Cardiac septum (tissue), 1 donor: ENCODE measurements at places on chromosomes 3 and 15.

- no peak for DNase-seq
Measured at GRCh38 chr3:87733671-87734367, 325.0 kb downstream of the CGGBP1 start.

DNA sequence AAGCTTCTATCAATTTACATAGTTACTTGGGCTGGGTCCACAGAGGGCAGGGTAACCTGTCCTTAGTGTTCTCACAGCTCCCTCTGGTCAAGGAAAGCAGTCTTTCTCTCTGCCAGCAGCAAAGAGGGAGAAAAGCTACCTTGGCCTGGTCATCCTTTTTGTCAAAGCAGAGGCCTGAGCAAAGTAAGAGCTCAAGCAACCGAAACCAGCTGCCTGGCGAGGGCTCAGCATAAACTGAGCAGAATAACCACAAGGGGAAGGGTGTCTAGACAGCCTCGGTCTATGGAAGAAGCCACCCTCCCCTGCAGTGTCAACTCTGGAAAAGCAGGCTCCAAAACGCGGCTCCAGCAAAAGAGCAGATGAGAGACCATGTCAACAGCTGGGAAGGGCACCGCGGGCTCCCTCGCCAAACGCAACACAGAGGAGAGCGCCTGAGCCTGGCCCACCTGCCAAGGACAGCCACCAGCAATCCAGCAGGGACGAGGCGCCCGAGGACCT, 17.4 kb downstream of the LRIG1 start:
- DNase-seq, result peak; percentile 83

- DNase-seq, result no peak
Measured at GRCh38 chr15:32838338-32838737, 120.5 kb downstream of the GREM1 start.

DNA sequence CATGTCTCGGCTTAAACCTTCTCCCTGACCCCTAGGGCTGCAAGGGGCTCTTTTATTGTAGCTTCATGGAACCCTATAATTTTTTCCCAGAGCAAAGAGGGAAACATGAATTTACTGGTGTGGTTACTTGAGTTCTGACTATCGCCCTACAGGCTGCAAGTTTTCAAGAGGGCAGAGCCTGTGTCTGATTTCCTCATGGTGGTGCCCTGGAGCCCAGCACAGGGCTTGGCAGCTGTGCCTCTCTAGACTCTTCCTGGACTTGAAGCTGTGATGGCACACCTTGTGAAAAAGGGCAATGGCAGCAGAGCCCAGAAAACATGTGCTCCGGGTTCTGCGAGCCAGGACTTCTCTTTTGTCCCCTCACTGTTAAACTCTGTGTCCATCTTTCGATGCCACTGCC, 34.2 kb upstream of the TF start:
- no peak for DNase-seq

- DNase-seq, result no peak
Measured at GRCh38 chr15:73922186-73923151, 3.8 kb upstream of the LOXL1 start.

GRCh38 chr3:11238880-11239279, 33.3 kb upstream of the ATG7 start:
- no peak for DNase-seq

GRCh38 chr15:81087066-81087465, 47.0 kb upstream of the CFAP161 start:
- DNase-seq, result no peak

- DNase-seq, result no peak
Measured at GRCh38 chr3:50487181-50487580, 16.3 kb downstream of the CACNA2D2 start.

DNA sequence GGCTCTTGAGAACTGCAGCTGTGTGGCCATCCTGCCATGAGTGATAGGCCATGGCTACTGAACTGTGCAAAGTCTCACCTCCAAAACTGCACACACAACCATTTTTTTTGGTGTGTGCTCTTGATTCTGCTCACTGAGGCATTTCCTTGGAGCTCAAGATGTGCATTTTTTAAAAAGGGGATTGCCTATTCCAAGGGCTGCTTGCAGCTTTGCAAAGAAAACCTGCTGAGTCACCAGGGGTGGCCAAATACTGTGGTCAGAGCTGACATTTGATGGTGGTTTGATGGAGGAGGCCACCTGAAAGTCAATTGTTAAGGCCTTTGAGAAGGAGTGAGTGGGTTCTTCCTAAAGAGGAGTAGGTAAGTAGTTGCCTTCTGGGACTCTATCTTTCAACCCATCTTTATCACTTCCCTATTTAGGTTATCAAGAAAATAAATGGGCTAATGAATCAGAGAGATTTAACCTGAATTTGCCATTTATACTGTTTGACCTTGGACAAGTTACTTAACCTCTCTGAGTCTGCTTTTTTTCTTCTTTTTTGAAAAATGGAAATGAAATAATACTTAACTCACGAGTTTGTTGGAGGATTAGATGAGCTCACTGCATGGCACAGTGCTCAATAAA, 87.9 kb downstream of the CHST2 start:
- DNase-seq, result no peak

DNA sequence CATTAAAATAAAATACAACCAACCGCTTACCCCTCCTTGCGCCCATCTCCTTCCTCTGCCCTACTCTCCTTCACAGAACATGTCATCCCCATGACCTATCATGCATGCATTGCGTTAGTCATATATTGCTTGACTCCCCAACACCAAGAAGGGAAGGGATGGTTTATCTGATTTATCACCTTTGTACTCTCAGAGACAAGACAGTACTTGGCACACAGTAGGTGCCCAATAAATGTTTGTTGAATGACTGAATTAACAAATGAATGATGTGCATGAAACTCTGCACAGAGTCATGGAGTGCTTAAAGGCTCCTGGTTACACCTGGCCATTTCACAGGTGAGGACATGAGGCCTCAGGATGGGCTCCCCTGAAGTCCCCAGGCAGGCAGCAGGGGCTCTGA, 59.7 kb downstream of the IQSEC1 start:
- no peak for DNase-seq

DNA sequence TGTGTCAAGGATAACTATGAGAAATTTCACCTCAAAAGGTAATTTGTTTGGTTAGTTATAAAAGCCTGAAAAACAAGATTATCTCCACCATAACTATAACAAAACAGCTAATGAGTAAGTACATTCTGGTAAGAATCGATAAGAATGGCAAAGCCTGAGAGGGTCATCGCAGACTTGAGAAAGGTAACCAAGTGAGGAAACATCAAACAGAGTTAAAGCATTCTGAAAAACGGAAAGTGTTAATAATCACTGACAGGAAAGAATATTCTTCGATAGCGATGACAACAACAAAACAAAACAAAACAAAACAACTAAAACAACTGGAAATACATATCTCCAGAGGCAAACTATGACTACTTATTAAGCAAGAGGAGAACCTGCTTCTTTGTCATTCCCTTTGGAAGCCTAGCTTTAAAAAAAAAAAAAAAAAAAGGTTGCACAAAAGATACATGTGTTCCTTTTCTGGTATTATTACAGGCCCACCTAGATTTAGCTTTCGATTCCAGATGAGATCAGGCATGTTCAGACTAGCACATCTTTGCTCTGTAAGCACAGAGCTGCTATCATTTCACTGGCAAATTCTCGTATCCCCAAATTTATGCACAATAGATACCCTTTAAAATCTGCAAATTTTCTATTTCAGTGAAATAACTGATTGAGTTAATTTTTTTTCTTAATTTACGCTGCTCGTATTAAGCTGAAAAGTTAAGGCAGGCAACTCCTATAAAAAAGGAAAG, 155.6 kb downstream of the TIGIT start:
- no peak for DNase-seq

GRCh38 chr3:163939926-163940325, 1138.4 kb downstream of the SI start:
- DNase-seq, result no peak

GRCh38 chr3:52243791-52244628, 1.5 kb upstream of the PPM1M start:
- peak; percentile 84 for DNase-seq

- peak; percentile 78 for DNase-seq
Measured at GRCh38 chr3:43001094-43001553, 22.0 kb downstream of the GASK1A start.

DNA sequence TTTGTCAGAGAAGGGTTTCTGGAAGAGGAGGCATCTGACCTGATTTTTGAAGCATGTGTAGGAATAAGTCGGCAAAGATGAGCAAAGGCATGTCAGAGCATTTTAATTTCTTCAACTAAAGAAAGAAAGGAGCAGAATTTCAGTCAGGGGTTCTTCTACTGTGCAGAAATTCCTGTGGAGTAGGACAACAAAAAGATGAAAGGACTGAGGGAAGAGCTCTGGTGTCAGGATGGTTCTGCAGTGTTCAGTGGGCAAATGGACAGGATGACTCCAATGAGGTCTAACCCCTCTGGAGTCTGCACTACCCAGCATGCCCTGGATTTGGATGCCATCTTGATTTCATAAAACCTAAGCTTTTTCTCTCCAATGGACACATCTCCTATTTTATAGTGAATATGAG, 47.7 kb upstream of the SIAH2 start:
- no peak for DNase-seq

DNA sequence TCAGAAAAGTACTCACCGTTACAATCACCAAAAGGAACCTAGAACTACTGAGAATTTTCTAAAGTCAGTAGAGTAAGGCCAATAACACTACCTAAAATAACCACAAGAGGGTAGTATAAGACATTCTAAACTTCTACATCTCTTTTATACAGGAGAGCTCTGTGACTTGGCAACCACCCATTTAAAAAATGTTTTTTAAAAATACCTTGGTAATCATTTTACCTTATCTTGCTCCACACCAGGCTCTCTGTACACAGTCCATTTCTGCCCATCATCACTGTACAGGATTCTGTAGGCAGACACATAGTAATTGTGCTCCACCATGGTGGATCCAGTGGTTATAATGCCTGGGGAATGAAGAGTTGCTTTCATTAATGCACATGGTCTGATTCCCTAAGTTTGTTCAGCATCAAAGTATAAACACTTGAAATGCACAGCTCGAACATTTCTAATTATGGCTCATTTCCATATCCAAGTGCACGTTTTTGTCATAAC, 54.5 kb downstream of the ST3GAL6 start:
- DNase-seq, result no peak

GRCh38 chr15:72230197-72231065, 559 bp downstream of the PKM start:
- DNase-seq, result peak; percentile 97

- no peak for DNase-seq
Measured at GRCh38 chr3:23863060-23863459, 53.7 kb downstream of the NKIRAS1 start.

GRCh38 chr3:186290796-186291195, 71.2 kb downstream of the DGKG start:
- no peak for DNase-seq

GRCh38 chr3:37531066-37531720, 330.5 kb upstream of the CTDSPL start:
- DNase-seq, result no peak

DNA sequence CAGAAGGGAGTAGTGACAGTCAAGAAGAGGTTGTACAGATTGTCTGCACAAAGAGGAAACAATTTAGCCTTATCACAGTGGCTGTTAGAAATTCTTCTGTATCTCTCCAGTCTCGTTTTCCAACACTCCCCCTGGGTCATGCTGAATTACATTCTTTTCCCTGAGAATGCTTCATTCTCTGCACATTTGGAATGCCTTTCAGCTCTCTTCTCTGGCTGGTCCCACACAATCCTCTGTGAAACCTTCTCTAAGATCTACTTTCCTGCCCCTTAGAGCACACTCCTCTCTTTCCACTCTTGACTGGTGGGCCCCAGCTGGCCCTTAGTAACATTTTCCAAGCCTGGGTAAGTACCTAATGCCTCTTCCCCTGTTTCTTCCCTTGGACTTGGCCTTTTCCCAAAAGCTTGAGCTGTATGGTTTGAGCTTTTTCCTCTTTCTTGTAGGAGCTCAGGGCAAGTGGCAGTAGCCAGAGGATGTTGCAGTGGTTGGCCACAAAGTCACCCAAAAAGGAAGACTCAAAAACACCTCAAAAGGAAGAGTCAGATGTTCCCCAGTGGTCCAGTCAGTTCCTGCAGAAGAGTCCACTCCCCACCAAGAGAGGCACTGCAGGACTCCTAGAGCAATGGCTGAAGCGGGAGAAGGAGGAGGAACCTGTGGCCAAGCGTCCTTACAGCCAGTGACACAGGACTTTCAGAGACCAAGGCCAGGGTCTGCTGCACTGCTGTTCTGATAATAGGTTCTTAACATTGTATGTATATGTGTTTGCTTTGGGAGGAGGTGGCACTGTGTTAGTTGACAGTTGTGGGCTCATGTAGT, 25.7 kb downstream of the HMCES start:
- no peak for DNase-seq

DNA sequence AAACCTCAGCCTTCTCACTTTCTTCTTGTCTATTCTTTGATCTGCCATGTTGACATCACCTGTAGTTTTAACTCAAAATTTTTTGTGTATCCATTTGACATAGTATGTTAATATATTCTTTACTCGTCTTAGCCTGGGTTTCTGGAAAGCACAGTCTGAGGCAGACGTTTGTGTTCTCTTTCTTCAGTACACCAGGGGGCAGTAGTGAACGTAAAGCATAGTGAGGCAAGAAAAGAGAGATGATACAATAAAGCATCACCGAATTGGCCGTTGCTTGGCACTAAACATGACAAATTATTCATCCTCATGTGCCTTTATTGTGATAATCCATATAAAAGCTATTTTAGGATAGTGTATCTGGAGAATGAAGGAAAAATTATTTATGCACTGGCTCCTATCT, 141.0 kb upstream of the MYRIP start:
- DNase-seq, result no peak

GRCh38 chr3:194690501-194691372, 5.1 kb downstream of the FAM43A start:
- no peak for DNase-seq

GRCh38 chr3:172918165-172918564, 167.6 kb downstream of the ECT2 start:
- no peak for DNase-seq

- DNase-seq, result no peak
Measured at GRCh38 chr3:29236146-29236840, 44.6 kb upstream of the RBMS3 start.

DNA sequence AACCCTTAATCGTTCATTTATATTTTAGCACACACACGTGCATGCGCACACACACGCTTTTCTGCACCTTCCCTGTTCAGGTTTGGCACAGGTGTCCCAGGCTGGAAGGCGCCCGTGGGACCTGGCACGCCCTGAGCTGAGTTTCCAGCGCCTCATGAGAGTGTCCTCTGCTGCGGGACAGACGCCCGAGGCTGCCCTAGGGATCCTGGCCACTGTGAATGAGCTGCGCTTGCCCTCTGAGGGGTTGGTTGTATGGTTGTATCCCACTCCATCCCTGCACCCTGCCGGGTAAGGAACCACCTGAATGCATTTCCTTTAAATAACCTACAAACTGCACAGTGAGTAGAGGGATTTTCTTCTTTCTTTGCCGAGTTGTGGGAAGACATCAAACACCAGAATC, 12.2 kb upstream of the MEX3B start:
- no peak for DNase-seq

GRCh38 chr3:169665264-169666075, 2.0 kb upstream of the MECOM start:
- DNase-seq, result no peak

DNA sequence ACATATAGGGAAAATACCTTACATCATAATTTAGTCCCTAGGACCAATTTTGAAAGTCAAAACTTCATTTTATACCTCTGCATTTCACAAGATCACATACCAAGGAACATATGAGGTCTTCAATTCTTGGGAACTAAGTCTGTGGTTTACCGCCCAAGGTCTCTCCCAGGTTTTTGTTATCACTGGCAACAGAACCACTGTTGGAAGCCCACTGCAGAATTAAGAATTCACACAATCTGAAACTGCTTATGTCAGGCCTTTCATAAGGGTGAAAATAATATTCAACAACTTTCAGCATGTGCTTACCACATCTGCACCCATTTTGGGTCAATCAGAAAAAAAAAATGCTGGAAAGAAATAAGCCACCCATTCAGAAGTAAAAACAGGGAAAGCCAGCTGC, 107.2 kb upstream of the MME start:
- no peak for DNase-seq
